ENCODE measurements at places on chromosomes 1 and 21.
A peak's percentile ranks its signal among the peaks of the same experiment; 100 is the strongest.

- no peak for DNase-seq
Observed at GRCh38 chr1:219812491-219813203, 115.7 kb downstream of the SLC30A10 start.

GRCh38 chr1:24373044-24373443 is 40.5 kb downstream of the STPG1 start:
- no peak for DNase-seq

- no peak for DNase-seq
Observed at GRCh38 chr1:207578796-207579435, 66.0 kb upstream of the CR1L start.

GRCh38 chr1:3837685-3838084 is 19.3 kb downstream of the CEP104 start:
- no peak for DNase-seq

GRCh38 chr1:47849005-47849521 is 148.1 kb downstream of the TRABD2B start:
- no peak for DNase-seq

GRCh38 chr1:217149791-217150190 is 426.6 kb upstream of the ESRRG start:
- no peak for DNase-seq

GRCh38 chr1:219477861-219478260 is 135.0 kb downstream of the ZC3H11B start:
- DNase-seq = no peak

- no peak for DNase-seq
Observed at GRCh38 chr1:151309811-151310323, 17.3 kb downstream of the PI4KB start.

DNA sequence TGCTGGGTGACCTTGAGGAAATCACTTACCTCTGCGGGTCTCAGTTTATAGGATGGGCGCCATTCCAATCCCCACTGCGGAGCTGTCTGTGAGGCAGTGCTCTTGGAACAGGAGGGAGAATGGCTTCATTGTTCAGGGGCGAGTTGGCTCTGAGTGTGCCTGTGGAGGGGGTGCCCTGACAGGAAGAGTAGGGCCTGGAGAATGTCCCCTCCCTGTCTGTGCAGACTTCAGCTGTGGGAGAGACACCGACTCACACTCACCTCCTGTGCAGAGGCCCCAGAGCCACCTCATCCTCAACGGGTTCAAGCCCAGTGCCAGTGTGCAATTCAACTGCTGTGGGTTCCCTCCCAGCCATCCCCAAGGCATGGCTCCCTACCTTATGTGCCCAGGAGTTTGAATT is 17.1 kb downstream of the ADORA1 start:
- no peak for DNase-seq

DNA sequence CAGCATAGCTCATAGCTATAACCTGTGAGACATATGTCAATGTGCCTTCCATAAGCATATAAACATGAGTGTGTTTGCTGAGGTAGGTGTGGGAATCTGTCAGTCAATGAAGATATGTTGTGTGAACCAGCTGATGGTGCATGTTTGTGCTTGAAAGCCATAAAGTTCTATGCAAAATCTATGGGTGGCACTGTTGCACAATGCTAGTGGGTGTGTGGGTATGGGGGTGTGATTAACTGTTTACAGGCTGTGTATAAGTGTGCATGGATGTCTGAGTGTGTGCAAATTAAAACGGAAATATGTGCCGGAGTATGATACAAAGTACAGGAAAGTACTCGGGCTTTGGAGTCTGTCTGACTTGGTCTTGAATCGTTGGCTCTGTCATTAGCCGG is 1.0 kb upstream of the ATP2B4 start:
- peak; percentile 56 for DNase-seq

- no peak for DNase-seq
Observed at GRCh38 chr1:11526071-11526895, 47.3 kb downstream of the DISP3 start.

DNA sequence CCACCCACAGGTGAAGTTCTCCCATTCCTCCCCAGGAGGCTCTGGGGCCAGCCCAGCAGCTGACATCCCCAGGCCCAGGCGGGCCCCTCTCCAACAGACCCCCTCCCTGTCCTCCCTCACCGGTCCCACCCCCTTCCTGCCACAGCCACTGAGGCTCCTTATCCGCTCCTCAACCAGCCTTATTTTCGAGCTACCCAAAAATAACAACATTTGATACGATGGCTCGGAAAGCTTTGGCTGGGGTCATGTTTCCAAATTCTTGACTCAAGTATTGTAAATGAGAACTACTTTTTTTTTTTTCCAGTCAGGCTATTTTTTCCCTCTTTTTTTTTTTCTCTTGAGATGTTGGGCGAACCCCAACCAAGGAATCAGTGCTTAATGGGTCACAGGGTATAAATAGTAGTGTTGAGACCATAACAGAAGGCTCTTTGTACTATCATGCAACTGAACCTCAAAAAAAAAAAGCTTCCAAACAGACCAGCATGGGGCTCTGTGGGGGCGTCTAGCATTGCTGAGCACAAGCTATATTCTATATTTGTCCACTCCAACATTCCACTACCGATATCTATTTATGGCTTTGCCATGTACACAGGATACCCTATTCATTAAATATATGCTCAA is 27.2 kb downstream of the IRF2BP2 start:
- no peak for DNase-seq

Measured in activated T-cell treated with anti-CD3 and anti-CD28 coated beads for 4 hours (primary cell).